Stimulated activated CD8-positive, alpha-beta memory T cell treated with anti-CD3 and anti-CD28 coated beads, Interleukin-7, amount 100 ng/mL, for 48 hours (primary cell): ENCODE measurements at places on chromosomes 13 and 19.

- DNase-seq = no peak
These were observed 2.0 kb upstream of the MEDAG start for GRCh38 chr13:30904043-30904442.

GRCh38 chr13:67140006-67140405 lies 90.1 kb downstream of the PCDH9 start:
- DNase-seq = no peak

GRCh38 chr19:46198756-46199155 lies 30.8 kb upstream of the IGFL1 start:
- DNase-seq = no peak

DNA sequence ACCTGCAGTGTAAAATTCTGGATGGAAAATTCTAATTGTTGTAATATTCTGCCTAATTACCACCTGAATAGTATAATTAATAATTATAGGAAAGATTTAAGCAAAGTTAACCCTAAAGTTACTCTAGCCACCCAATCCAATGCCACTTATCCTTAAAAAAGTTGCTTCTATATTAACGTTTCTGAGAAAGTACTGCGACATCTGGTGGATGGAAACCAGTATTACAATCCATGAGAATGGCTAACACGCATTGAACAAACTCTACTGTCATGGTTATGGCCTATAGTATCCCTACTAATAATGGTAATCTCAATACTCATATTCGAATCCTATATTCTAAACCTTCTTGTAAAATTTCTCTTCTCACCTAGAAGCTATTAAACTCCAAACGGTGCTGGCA lies 1551.8 kb downstream of the SLITRK1 start:
- no peak for DNase-seq

GRCh38 chr13:44763615-44764301 lies 187.6 kb upstream of the TSC22D1 start:
- DNase-seq = no peak

- no peak for DNase-seq
These were observed 94.8 kb upstream of the SOX1 start for GRCh38 chr13:111971891-111972780.

DNA sequence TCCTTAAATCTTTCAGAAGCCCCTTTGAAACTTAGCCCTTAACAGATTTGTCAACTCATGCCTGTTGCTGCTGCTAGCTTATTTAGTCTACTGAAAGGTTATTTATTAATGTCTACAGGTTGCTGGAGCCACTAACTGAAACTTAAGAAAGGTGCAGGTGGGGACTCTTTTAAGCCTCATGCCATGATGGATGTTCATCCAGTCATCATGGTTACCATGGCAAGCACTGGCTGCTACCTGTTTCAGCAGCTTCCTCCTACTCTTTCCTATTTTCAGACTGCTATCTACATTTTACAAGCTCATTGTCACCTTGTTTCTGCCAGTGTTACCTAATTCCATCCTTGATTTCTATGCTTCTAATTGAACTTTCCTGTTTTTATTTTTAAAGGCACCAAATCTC lies 27.1 kb downstream of the DGKH start:
- DNase-seq = no peak

DNA sequence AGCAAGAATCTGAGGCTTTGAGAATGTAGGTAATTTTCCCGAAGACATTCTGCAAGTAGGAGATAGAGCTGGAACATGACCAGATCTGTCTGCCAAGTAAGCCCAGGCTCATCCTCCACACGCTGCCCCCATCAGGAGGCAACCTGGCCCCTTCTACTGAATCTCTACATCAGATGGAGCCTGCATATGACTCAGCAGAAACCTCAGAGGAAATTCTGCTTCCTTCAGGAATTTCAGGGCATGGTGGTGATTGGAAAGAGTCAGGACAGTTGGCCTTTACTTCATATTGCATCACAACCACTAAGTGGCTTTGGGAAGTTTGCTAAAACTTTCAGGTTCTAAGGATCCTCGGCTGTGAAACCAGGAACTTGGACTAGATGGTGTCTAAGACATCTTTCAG lies 85.2 kb downstream of the LRRC63 start:
- no peak for DNase-seq

DNA sequence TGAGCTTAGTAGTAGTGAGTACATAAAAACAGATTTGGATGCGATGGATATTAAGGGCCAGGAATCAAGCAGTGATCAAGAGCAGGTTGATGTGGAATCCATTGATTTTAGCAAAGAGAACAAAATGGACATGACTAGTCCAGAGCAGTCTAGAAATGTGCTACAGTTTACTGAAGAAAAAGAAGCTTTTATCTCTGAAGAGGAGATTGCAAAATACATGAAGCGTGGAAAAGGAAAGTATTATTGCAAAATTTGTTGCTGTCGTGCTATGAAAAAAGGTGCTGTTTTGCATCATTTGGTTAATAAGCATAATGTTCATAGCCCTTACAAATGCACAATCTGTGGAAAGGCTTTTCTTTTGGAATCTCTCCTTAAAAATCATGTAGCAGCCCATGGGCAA lies 11.4 kb downstream of the CHAMP1 start:
- no peak for DNase-seq

GRCh38 chr13:24888291-24888931 lies 124.4 kb downstream of the RNF17 start:
- DNase-seq = no peak

GRCh38 chr13:24692561-24692960 lies 12.4 kb downstream of the ATP12A start:
- no peak for DNase-seq

DNA sequence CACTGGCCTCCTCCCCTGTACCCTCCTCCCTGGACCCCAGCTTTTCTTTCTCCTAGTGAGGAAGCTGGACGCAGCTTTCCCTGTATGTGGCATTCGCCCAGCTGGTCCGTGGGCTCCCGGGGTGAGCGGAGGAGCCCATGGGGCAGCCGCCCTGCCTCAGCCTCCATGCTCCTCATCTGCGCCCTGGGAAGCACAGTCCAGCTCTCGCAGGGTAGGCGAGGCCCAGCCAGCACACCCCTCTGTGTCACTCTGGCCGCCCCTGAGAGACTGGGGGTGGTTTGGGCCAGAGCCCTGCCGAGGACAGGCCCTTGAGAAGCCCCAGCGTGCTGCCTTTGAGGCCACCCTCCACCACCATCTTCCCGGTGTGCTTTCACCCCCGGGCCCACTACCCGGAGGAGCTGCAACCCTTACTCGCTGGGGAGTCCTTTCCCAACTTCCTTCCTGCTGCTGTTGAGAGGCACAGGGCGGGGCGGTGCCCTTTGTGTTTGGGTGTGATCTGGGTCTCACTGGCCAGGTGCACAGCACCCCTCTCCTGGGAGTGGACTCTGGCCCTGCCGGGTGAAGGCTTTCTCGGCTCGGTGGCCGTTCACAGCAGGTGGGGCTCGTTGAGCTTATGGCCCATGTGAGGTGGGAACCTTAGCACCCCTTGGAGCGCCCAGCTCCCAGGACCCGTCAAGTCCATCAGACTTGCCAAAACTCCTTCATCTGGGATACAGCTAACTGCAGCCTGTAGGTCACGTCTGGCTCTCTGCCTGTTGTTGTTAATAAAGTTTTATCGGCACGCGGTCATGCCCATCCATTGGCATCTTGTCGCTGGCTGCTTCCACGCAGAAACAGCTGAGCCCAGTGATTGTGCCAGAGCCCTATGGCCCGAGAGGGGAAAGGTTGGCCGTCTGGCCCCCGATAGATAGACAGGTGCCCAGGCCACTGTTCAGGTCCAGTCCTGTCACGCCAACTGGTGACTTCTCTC lies 3.2 kb downstream of the NCLN start:
- no peak for DNase-seq

GRCh38 chr13:51846756-51847155 lies 1.8 kb upstream of the TMEM272 start:
- no peak for DNase-seq

DNA sequence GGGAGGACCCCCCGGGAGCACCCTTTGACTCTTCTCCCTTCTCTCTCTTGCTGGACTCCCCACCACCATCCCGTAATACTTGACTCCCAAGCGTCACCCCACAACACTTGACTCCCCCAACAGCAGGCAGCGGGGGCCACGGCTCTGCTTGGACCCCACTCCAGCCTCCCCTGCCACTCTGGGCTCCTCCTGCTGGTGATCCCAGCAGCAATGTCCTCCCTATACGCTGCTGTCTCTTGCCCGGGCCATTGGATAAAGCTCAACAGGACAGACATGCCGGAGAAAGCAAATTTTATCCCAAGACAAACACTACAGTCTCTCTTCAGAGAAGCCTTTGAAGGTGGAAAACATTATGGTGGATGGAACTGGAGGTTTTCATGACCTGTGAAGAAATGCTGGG lies 20.4 kb upstream of the AMER2 start:
- no peak for DNase-seq

- DNase-seq = no peak
These were observed 7.7 kb downstream of the NFILZ start for GRCh38 chr19:8638078-8638619.

DNA sequence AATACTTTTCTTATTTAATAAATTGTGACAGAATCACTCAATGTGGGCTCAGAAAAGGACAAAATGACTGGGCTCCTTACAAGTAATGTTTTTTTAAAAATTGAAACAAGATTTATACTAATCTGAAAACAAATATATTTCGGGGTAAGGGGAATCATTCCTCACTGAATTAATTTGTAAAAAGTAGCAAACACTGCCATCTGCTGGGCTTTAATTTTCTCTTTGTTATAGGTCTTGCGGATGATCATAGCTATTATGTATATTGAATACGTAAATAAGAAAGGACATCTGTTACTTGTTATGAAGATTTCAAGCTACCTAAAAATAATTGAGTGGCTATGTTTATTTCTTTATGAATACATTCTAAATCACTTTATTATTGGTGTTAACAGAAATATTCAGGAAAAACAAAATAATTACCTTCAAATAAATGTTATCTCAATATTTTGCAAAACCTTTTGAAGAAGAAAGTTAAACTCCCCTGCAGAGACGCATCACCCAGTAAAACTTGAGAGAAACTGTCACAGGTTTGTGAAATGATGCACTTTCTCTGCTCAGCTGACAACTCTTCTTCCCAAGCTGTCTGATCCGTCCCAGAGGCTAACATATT lies 17.8 kb upstream of the ENOX1 start:
- DNase-seq = no peak

DNA sequence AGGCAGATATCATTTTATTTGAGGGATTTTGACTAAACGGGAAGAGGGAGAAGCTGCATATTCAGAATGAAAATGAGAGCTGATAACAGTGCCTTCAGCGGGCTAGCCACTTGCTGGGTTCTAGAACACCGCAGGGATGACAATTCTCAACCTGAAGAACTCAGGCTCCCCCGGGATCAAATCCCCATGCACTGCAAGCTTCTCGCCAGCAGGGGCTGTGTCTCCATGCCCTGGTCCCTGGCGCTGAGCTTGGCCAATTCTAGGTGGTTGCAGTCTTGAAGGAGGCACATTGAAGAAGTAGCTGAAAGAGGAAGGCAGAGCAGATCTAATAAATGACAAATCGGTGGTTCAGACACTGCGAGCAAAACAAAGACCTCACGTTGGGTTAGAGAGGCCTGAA lies 128.7 kb downstream of the UQCRFS1 start:
- DNase-seq = no peak

GRCh38 chr13:66348745-66349690 lies 881.1 kb downstream of the PCDH9 start:
- no peak for DNase-seq

- DNase-seq = no peak
These were observed 628.3 kb upstream of the SLC10A2 start for GRCh38 chr13:103694471-103694870.

DNA sequence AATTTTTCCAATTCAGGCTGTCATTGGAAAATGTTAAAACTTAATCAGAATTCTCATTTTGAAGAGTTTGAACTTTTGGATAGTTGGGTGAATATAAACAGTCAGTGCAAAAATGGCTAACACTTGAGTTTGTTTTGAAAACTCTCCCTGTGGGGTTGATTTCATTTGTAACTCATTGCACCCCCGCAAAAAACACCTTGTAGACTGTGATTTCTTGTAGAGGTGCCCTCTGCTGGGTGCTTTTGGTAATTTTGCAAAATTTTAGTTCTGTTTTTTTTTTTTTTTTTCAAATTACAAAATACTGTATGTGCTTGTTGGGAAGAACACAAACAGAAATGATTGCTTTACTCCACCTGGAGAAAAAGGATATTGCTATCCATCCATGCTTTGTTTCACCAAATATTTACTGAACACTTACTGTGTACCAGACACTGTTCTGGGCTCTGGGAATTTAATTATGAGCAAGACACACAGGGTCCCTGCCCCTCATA lies 28.2 kb upstream of the GPI start:
- no peak for DNase-seq

DNA sequence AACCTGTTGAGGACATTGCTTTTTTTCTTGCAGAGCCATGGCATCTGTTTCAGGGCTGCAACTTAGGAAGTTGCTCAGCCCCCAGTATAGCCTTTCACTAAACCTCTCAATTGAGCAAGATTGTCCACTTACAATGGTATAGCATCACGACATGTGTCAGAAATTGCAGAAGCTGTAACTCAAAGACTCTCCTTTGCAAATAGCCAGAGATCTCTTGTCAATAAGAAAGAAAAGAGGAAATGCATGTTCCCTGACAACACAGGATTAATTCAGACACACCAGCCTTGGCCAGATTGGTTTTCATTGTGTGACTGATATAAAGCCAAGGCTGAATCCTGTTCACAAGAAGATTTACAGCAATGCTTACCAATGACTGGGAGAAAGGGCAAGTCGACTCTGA lies 38.7 kb upstream of the CYSLTR2 start:
- no peak for DNase-seq

GRCh38 chr19:18289471-18290301 lies 8.3 kb upstream of the JUND start:
- no peak for DNase-seq

DNA sequence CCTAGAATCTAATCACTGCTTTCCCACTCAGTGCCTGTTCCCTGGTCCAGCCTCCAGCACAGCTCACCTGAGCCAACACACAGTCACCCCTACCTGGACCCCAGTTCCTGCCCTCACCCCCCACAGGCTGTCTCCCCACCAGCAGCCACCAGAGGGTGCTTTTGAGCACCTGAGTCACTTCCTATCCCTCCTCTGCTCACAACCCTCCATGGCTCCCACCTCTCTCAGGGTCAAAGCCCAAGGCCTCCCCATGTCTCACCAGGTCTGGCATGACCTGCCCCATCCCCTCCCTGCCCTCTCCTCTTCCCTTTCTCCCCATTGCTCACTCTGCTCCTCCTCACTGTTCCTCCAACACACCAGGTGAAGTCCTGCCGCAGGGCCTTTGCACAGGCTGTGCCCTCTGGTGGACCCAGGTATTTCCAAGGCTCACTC lies 7.1 kb upstream of the DPP9 start:
- DNase-seq = peak; percentile 40

- DNase-seq = no peak
These were observed 311.8 kb downstream of the SPRY2 start for GRCh38 chr13:80029170-80029569.

DNA sequence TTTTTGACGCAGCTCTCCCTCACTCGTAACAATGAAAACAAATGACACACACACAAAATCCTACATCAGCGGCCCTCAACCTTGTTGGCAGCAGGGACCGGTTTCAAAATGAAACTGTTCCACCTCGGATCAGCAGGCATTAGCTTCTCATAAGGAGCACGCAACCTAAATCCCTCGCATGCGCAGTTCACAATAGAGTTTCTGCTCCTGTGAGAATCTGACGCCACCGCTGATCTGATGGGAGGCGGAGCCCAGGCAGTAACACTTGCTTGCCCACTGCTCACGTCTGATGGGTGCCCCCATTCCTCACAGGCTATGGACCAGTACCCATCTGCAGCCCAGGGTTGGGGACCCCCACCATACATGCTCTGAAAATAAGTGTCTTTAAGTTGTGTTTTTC lies 43.4 kb downstream of the DHRS12 start:
- no peak for DNase-seq
